ENCODE measurements at places on chromosomes 3 and 15. TPM values are rescaled to one million over a fixed set of nuclear protein-coding genes. Genes with fewer than 3 reads are reported as not detected.
A peak's percentile ranks its signal among the peaks of the same experiment; 100 is the strongest.

CFAP20DC gene
- 1.4 TPM for total RNA-seq

FBN1 gene
- total RNA-seq: 620 TPM

DNA sequence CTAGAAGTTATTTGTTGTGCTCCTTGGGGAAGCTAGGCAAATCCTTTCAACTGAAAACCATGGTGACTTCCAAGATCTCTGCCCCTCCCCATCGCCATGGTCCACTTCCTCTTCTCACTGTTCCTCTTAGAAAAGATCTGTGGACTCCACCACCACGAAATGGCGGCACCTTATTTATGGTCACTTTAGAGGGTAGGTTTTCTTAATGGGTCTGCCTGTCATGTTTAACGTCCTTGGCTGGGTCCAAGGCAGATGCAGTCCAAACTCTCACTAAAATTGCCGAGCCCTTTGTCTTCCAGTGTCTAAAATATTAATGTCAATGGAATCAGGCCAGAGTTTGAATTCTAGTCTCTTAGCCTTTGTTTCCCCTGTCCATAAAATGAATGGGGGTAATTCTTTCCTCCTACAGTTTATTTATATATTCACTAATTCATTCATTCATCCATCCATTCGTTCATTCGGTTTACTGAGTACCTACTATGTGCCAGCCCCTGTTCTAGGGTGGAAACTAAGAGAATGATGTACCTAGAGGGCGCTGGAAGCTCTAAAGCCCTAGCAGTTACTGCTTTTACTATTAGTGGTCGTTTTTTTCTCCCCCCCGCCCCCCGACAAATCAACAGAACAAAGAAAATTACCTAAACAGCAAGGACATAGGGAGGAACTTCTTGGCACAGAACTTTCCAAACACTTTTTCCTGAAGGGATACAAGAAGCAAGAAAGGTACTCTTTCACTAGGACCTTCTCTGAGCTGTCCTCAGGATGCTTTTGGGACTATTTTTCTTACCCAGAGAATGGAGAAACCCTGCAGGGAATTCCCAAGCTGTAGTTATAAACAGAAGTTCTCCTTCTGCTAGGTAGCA lies 657 bp downstream of the PATL2 start:
- peaks cover 37% of the 10 kb centered on the region for H3K4me1 ChIP-seq
- H3K27me3 ChIP-seq: peaks cover 8% of the 10 kb centered on the region
- DNase-seq: no peak
- H3K36me3 ChIP-seq: peaks cover 23% of the 10 kb centered on the region
- peak overlapping the region; percentile 99 for H3K4me3 ChIP-seq

DNA sequence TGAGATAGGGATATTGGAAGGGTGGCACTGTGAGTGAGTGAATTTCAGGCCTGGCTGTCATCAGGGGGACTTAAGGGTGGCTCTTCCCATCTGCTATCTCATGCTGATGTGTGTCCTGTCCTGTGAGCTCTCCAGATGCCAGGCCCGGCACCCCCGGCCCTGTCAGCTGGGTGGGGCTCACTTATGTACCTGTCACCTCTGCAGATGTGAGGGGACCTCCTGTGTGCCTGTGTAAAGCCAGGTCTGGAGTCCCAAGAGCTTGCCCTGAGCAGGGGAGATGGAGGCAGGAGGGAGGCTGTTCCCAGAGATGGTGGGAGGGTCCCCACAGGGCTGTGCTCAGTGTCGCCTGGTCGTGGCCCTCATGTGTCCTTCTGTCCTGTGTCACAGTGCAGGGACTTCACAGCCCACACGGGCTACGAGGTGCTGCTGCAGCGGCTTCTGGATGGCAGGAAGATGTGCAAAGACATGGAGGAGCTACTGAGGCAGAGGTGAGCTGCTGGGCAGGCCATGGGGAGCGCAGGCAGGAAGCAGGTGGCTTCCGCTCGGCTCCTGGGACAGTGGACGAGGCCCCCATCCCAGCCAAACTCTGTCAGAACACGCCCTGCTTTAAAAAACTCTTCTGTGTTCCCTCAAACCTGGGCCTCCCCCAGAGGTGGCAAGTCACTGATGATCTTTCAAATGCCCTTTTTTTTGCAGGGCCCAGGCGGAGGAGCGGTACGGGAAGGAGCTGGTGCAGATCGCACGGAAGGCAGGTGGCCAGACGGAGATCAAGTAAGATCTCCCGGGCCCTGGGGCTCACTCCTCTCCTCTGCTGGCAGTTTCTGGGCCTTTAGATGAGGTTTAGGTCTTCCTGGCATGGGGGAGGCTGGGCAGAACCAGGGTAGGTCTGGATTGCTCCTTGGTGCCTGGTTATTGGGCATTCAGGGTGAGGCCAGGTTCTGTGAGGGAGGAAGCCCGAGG lies 23.1 kb downstream of the PSTPIP1 start:
- H3K36me3 ChIP-seq: no peaks in the 10 kb centered on the region
- DNase-seq: no peak
- H3K4me1 ChIP-seq: peaks cover 24% of the 10 kb centered on the region
- no peak overlapping the region for H3K4me3 ChIP-seq

GRCh38 chr3:111967068-111967467 lies 11.8 kb upstream of the ABHD10 start:
- no peaks in the 10 kb centered on the region for H3K27me3 ChIP-seq
- H3K36me3 ChIP-seq: peaks cover 17% of the 10 kb centered on the region
- no peak for DNase-seq
- H3K4me1 ChIP-seq: peaks cover 49% of the 10 kb centered on the region

GRCh38 chr3:112381673-112382542 lies 49.0 kb downstream of the CD200 start:
- H3K4me1 ChIP-seq: peaks cover 22% of the 10 kb centered on the region
- no peak for DNase-seq
- H3K4me3 ChIP-seq: no peak overlapping the region
- H3K27ac ChIP-seq: no peak overlapping the region

DNA sequence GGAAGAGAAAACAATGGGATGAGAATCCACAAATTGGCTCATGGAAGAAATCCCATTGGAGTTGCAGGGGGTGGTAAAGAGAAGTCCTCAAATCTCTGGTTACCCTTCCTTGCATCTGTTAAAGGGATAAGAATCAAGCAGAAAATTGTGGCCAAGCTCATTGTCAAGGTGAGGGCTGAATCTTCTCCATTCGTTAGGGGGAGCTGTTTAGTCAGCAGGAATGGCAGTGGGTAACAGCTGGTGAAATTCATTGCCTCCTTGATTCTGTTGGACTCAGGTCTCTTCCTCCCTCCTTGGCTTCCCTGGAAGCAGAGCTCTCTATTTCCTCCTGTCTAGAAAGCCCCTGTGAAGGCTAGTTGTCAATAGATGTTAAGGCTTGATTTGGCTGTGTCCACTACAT lies 343.1 kb upstream of the SEMA6D start:
- DNase-seq: peak; percentile 34
- no peak overlapping the region for H3K4me3 ChIP-seq
- H3K36me3 ChIP-seq: no peaks in the 10 kb centered on the region
- H3K27me3 ChIP-seq: no peaks in the 10 kb centered on the region
